Immature natural killer cell (primary cell): ENCODE measurements at places on chromosomes 2 and 18.

GRCh38 chr18:27478459-27478858 lies 293.4 kb upstream of the CHST9 start:
- DNase-seq = no peak

- DNase-seq = no peak
These were observed 103.1 kb upstream of the MAPRE2 start for GRCh38 chr18:34938090-34938489.

DNA sequence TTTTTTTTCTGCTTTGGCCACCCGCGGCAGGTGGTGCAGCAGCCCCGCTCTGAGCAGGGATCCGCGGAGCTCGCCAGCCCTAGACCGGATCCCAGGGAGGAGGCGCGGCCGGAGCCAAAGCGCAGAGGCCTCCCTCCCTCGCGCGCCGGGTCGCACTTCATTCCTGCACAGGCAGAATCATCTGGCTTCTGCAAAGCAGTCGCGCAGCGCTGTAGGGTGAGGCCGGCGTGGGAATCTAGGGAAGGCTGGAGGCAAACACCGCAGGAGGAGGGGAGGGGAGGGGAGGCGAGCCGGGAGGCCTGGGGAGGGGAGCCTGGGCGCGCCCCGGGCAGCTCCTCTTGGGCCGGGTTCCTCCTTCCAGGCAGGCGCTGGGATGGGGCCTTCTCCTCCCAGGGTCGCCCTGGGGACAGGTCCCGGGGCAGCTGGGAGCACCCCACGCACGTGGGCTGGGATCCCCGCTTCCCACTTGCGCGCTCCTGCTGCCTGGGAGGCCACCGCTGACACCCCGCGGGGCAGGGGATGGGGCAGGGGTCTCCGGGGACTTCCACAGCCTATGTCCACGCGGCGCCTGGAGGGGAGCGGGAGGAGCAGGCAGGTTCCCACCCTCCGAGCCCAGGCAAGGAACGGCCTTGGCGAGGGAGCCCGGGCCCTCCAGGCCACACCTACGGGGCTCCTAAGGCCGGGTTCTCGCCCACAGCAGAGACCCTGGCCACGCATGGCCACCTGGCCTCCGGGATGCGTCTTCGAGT lies 45.0 kb downstream of the MBP start:
- DNase-seq = no peak

DNA sequence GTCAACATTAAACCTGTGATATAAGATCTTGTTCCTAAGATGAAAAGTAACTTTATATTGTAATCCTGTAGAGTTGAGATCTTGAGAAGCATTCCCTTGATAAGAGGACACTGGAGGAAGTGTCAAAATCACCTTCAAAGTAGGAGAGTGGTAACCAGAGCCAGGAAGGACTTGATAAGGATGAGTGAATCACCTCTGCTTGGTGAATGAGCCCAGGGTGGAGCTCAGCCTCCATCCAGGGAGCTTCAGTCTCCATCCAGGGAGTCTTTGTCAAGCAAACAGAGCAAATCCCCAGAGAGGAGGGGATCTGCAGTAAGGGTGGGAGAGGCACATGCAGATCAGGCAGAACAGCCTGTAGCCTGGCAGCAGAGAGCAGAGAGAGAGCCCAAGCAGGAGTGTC lies 167.1 kb upstream of the SIX2 start:
- DNase-seq = no peak

DNA sequence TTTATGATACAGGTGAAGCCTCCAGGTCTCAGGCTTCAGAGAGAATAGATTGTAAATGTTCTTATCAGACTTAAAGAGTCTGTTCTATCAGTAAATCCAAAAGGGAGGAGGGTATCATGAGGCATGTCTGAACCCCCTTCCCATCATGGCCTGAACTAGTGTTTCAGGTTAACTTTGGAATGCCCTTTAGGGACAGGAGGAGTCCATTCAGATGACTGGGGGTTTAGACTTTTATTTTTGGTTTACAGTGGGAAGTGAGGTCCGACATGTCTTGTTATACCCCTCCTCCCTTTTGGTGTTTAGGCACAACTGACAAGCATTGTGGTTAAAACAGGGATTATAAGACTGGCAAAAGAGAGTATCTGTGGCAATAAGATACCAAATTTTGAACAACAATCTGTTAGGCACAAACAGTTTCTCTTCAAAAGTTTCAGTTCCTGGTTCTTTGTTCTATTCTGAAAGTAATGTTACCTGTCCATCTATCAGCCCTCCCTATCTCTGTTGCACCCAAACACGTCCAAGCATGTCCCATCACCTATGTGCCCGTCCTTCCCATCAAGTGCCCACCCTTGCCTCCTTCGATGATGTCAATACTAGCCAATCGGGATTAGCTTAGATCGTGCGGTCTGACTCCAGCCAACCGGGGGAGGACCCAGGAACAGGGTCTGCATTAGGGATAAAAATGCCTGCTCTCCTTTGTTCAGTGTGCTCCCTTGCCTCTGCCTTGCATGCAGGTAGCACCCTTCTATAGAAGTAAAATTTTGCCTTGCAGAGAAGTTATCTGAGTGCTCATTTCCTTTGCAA lies 16.4 kb downstream of the TCF23 start:
- no peak for DNase-seq

DNA sequence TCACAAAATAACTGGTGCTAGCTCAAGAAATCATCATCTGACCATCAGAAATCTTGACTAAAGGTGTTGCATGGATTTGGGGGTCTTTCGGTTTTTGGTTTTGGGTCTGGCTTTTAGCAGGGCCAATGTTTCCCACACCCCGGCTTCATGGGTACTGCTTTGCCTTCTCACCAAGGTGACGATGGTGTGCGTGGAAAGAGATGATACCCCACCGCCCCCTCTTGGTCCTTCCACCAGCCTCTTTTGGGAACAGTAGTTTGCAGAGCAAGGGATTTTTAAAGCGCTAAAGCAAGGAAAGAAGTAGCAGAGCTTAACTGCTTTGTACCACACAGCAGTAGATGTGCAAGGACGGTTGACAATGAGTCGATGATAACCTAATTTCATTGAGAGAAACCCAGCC lies 42.3 kb downstream of the BOLA3 start:
- DNase-seq = no peak

DNA sequence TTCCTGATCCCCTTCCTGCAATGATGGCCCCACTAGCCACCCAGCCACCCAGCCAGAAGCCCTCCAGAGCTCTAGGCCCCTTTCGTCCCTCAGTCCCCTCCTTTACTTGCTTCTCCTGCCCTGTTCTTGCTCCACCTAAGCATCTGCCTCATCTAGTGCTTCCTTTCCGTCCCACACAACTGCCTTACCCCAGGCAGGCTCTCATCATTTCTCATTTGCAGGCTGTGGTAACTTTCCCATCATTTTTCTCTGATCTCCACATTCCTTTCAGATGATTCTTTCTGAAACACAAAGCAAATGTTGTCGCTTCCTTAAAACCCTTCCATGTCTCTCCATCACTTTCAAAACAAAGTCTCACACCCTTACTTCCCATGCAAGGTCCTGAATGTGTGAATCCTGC lies 459.8 kb downstream of the METTL4 start:
- DNase-seq = no peak

DNA sequence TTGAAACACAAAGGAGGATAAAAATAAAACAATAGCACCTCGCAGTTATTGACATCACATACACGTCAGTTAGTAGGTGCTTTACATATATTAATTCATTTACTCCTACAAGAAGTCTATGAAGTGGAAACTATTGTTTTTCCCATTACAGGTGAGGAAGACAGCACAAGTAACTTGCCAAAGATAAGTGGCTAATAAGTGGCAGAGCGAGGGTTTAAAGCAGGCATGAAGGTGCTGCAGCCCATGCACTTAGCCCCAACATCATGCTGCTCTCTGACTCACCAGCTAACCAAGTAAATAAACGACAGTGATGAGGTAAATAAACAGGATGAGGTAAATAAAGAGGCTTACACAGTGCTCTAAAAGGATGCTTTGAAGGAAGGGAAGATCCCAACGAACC lies 498.6 kb upstream of the ZEB2 start:
- no peak for DNase-seq

- DNase-seq = peak; percentile 2
These were observed 59.8 kb upstream of the PELI1 start for GRCh38 chr2:64203858-64204632.
